ENCODE measurements at places on chromosomes 12 and 14.

- DNase-seq = no peak
Measured at GRCh38 chr12:131617596-131618302, 93.1 kb upstream of the SFSWAP start.

- DNase-seq = no peak
Measured at GRCh38 chr12:58189030-58189429, 247.7 kb downstream of the ATP23 start.

- DNase-seq = peak; percentile 5
Measured at GRCh38 chr12:100675432-100675831, 101.9 kb downstream of the GAS2L3 start.

DNA sequence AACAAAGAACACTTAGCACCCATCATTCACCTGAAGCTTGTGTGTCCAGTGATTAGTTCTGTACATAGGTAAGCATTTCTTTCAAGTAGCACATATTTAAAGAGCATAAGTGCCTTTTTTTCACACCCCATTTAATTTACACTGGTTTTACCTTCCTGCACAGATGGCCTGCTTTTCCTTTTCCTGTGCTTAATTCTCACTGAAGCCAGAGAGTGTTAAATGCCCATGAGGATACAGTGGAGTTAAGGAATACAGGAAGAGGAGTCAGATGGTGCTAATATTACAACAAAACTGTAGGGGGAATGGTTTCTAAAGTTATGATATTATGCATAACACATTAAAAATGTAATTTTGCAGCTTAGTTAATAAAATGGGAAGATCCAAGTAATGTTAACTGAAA lies 31.0 kb upstream of the SLC38A1 start:
- no peak for DNase-seq

DNA sequence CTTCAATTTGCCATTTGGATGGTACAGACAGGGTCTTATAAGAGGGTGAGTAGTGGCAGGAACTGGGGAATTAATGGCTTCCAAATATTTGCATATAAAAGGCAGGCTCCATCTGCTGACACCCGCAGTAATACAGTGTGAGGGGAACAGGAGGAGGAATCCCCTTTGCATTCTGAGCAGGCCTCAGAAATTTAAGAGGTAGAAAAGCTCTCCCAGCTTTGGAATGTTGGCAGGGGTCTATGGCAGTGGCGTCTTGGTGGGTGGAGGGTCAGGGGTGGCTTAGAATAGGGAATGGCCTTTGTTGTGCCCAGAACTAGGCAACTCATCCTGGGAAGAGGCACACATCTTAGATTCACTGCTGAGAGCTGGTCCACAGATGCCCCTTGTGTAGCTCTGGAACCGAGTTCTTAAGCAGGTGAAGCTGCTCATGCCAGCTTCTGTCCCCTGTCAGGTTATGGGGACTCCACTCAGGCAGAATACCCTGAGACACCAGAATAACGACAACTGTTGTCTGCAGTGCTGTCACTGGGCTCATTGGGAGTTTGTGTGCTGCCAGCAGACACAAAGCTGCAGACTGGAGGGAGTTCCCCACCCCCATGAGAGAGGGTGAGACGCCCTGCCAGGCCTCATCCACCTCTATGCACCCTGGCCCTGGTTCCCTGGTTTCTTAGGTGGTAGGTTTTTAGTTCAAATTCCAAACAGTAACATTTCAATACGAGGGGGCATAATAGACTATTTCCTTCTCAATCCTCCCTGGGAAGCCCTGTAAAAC lies 190.2 kb downstream of the MON2 start:
- no peak for DNase-seq

DNA sequence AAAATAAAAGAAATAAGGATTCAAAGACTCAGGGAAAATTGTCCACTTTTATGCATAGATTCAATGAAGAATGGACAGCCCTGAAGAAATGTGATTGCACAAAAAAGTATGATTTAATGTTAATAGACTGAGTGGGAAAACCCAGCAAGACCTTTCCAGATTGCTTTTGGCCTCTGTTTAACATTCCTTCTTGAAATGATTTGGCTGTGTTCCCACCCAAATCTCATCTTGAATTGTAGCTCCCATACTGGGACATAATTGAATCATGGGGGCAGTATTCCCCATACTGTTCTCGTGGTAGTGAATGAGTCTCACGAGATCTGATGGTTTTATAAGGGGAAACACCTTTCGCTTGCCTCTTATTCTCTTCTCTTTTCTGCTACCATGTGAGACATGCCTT lies 1316.9 kb upstream of the SEL1L start:
- no peak for DNase-seq

- no peak for DNase-seq
Measured at GRCh38 chr12:66629138-66629870, 49.6 kb downstream of the GRIP1 start.

DNA sequence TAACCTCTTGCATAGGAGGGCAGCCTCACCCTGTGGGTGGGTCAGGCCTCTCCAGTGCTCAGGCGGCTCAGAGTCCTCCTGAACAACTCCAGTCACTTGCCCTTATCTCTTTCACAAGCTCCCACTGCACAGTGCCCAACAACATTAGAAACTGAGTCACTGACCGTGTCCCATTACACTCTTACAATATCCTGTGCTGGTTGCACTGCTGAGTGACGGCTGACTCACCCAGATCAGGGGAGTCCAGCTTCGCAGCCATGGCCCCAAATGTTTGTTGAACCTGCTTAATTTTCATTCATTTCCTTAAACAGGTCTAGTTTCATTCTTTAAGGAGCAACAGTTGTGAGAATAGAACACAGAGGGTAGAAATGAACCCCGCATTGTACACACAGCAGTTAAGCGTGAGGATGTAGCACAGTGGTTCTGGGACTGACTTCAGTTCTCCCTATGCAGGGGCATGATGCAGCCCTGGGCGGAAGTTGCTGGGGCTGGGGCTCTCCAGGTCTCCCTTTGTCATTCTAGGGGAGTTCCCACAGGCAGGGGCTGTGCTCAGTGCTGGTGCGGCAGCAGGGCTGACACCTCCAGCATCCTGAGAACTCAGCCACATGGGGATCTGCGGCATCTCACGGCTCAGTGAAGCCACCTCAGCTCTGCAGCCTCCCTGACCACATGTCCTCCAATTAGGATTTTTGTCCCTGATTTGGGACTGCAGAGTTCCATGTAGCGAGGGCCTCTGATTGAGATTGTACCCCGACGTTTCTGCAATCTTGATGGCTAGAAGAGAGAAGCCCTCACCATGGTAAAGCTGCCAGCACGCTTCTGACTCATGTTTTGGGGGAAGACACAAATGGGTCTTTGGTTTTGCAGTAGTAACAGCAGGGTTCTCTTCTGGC lies 16.1 kb downstream of the GPR68 start:
- no peak for DNase-seq

- no peak for DNase-seq
Measured at GRCh38 chr12:31562594-31563328, 28.2 kb downstream of the DENND5B start.

DNA sequence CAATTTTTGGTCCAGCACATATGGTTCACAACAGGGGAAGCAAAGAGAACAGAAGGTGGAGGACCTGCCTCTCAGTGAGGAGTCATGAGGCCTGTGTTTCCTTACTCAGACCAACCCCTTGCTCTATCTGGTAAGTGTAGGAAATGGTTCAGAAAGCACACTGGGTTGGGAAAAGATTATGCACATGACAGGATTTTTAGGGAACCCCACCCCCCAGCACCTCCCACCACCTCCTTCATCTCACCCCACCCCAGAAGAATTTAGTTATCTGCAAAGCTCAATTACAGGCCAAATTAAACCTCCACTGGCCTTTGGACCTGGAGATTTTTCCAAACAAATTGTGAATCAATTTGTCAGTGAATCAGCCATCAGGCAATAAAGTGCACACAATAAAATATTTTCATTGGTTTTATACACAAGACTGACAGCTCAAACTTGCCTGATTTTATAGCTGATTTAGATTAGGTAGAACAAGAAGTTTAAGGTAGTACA lies 132.8 kb downstream of the DACT1 start:
- no peak for DNase-seq

GRCh38 chr12:126233625-126234024 lies 1168.4 kb downstream of the AACS start:
- DNase-seq = no peak

DNA sequence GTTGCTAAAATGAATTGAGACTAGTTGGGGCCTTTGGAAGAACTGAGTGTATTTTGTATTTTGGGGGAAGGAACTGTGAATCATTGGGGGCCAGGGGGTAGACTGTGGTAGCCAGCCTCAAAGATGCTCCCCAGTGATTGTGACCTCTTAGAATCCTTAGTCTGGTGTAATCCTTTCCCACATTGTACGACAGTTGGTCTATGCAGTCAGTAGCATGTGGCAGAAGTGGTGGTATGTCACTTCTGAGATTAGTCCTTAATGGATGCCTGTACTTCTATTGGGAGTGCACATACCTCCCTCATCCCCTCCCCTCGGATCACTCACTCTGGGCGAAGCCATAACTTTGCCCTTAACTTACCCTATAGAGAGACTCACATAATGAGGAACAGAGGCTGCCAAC lies 48.0 kb downstream of the USP15 start:
- DNase-seq = no peak

- DNase-seq = no peak
Measured at GRCh38 chr12:42696406-42697149, 107.0 kb upstream of the PRICKLE1 start.

DNA sequence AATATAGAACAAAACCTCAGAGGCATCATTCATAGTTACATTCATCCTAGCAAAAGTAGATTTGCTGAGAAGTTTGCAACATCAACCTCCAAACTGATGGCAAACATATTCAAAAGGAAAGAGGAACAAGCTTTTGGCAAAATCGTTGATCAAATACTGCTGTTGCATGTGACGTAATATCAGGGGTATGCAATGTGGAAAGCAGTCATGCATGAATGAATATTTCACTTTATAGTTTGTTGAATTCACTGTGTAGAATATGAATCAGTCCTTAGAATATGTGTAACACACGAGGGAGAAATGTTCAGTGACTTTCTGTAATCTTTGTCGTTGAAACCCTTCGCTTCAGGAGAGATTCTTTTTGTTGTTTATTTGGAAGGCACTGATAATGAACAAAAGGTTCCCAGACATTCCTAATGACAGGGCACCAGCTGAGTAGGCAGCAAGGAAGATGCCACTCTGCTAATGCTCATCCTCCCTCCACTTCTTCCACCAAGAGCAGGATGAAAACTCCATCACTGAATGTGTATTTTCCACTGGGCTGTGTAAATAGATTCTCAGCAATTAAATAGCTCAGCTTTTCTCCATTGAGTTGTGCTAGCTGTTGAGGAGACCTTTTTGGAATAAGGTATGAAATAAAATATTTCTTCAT lies 126.1 kb downstream of the PELI2 start:
- DNase-seq = no peak

DNA sequence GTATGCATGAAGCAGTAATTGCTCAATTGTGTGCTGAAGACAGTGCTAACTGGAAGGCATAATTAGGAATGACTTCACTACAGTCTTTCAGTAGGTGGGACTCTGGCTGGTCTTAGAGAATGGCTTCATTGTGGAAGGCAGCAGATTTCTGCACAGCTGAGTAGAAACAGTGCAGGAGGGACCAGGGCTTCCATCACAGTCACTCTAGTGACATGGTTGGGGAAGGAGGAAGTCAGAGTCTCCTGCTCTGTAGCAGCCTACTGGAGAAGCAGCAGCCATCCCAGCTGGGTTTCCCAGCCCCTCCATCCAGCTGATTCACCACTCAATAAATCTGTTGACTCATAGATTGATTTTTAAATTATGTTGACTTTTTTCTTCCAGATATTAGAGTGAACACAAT lies 80.6 kb upstream of the DBX2 start:
- no peak for DNase-seq

- DNase-seq = no peak
Measured at GRCh38 chr12:75556311-75556899, 45.0 kb upstream of the KRR1 start.

GRCh38 chr14:58121530-58122186 lies 30.4 kb downstream of the ARMH4 start:
- DNase-seq = no peak

- DNase-seq = no peak
Measured at GRCh38 chr14:80933686-80934085, 7.9 kb downstream of the CEP128 start.

DNA sequence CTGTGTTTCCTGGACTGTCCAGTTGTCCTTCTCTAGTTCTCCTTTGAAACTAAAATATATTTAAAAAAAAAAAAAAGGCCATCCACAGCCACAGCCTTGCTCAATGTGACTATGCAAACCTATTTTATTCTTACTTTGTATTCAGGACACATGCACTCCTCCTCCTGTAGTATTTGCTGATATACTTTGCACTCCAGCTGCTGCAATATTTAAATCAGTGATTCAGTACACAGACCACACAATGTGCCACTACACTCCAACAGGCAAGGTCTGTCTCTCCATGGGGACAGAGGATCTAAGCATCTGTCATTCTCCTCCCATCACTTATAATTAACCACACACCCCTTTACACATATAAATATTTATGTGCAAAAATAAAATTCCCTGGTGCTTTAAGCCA lies 40.2 kb upstream of the CCDC196 start:
- DNase-seq = peak; percentile 7

- DNase-seq = no peak
Measured at GRCh38 chr12:13534242-13534641, 337.7 kb downstream of the EMP1 start.

DNA sequence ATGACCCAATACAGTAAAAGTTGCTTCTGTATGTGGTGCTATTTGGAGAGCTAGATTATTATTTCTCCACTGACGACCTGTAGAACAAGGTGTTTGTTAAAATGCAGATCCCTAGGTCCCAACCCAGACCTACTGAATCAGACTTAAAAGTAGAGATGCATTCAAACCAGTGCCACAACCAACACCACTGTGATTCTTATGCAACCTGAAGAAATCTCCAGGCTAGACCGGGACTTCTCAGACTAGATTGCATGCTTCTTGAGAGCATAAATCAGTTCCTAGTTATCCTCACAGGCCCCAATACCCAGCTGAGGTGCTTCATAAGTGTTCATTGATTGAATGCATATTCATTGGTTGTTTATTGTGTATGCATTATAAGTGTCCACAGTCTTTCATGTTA lies 78.2 kb downstream of the SPTSSA start:
- DNase-seq = no peak

DNA sequence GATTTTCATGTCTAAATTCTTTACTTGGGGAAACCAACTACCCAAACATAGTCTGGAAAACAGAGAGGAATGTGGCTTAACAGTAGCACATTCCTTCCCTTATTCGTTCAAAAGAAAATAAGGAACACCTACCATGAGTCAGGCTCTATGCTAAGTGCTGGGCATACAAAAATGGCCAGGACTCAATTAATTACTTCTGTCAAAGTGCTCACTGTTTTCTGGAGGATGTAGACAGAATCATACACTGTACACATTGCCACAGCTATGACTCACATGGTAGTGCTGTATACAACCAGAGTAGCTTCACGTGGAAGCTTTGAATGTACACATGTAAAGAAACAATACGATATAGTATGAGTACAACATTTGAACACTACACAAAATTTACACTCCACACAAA lies 50.1 kb downstream of the SLC25A21 start:
- no peak for DNase-seq

GRCh38 chr12:34625116-34625515 lies 602.8 kb downstream of the ALG10 start:
- no peak for DNase-seq

DNA sequence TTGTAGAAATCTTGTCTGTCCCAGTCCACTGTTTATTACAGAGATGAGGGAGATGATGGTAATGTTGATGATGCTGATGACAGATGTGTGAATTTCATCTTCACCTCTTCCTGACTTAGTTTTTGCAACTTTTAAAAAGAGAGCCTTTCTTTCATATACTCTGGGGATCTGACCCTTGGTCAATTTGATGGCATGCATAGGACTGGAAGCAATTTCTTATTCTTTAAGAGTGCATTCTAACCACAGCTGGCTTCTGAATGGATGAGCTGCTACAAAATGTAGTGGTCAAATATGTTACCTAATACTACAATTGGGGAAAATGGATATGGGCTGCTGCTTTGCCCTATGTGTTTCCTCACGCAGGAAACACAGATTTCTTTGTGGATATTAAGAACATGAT lies 80.8 kb downstream of the MYRFL start:
- no peak for DNase-seq

Measured in SHP77 treated with DMSO at 0.1 percent for 48 hours (cell line).